ENCODE measurements at places on chromosomes 12 and 14. TPM values are rescaled to one million over a fixed set of nuclear protein-coding genes. Genes with fewer than 3 reads are reported as not detected.

The NOC4L gene
- 36.9 TPM for total RNA-seq

The TRPV4 gene
- 4.9 TPM for total RNA-seq

The SLCO1C1 gene
- total RNA-seq: not detected

The CLEC9A gene
- total RNA-seq: not detected

The RBM19 gene
- 33.1 TPM for total RNA-seq

The KRT72 gene
- total RNA-seq: not detected

- no peak for DNase-seq
Measured at GRCh38 chr12:32104572-32105355, 1.9 kb upstream of the BICD1 start.

GRCh38 chr12:122584177-122584863 lies 57.3 kb downstream of the KNTC1 start:
- DNase-seq: no peak

DNA sequence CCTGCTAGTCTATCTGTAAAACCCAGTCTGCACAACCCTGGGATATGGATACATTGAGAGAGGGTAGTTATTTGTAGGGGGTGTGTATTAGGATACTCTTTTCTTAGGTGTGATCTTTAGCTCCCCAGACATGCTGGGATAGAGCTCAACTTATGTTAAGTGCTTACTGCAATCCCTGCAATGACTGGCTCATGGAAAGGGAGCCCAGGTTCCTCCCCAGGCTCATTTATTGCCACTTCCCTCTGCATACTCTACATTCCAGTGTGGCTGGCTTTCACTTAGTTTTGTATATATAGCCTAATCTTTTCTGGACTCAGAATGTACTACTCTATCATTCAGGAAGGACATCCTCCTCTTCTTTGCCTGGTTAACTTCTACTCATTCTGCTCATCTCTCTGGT lies 172.0 kb downstream of the SYT10 start:
- DNase-seq: no peak

DNA sequence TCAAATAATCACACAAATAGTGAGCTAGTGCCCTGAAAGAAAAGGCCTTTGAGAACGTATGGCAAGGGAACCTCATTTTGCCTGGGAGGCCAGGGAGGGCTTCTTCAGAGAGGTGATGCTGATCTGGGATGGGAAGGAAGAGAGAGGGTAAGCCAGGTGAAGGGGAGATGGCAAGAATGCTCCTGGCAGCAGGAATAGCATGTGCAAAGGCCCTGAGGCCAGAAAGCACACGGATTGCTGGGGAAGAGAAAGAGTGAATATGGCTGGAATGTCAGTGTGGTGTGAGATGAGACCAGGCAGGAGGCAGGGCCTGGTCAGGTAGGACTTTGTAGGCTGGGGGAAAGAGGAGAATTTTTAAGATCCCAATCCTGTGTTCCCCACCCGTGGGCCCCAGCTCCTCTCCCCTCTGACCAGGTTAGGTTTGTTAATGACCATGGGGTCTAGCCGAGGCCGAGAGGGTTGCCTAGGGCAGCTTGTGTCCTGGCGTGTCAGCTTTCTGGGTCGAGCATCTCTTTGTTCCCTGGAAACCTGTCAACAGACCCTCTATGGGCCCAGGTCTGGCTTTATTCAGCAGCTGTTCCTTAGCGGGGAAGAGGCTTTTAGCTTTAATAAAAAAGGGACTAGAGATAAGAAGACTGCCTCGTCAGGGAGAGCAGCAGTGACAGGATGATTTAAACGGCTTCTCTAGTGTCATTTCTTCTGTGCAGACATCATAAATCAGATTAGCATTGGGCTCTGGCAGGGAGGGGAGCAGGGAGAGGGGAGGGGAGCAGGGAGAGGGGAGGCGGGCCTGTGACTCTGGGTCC lies 123.4 kb downstream of the ADCK1 start:
- DNase-seq: no peak

GRCh38 chr14:54672688-54673087 lies 105.8 kb downstream of the SAMD4A start:
- no peak for DNase-seq

DNA sequence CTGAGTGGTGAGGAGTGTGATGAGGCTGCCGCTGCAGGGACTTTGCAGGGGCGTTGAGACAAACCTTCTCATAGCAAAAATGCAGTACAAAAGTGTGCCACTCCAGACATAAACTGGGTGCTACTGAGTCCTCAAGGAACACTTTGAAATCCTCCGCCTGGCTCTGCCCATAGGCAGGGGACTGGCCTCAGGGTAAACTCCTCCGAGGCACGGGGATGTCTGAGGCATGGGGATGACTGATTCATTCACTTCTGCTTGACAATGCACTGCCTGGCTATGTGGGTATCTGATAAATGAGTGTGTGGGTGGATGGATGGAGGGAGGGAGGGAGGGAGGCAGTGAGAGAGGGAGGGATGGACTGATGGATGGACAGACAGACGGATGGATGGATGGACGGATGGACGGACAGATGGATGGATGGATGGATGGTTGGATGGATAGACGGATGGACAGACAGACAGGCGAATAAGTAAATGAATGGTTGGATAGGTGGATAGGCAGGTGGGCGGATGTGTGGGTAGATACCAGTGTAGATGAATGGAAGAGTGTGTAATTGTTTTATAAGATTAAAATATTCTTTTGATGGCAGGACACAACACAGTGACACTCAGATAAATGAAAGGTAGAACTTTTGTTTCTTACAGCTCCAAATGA lies 2.1 kb upstream of the BDKRB2 start:
- DNase-seq: no peak

- DNase-seq: no peak
Measured at GRCh38 chr14:59352961-59353360, 112.2 kb downstream of the GPR135 start.

DNA sequence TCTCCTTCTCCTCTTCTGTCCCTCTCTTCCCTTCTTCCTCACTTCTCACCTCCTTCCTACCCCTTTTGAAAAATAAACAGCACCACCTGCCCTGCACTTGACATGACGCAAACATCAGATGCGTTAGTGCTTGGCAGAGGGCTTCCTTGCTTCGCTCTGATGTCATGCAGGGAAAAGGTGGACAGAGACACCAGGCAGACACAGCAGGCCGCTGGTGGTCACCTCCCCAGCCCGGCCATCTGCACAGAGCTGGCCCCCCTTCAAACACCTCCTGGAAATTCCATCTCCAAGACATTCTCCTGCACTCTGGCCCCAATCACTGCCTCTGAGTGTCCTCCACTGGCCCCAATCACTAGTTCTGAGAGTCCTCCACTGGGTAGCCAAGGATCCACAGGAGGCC lies 353.6 kb downstream of the MED13L start:
- no peak for DNase-seq

DNA sequence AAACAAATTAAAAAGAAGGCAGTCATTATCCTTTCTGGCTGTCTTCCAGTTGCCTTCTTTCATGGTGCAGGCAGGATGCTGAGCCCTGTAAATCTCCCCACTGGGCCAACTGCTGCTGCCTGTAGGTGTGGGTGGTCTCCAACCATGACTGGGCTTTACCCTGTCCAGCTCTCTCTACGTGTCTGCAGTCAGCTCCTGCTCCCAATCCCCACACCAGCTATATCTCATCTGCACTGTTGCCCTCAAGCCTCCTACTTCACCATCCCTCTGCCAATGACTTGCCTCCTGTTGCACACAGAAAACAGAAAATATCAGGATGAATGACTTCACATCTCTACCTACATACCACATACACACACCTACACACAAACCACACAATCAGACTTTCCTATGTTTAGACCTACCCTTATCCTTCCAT lies 39.7 kb upstream of the PSMA6 start:
- DNase-seq: no peak

DNA sequence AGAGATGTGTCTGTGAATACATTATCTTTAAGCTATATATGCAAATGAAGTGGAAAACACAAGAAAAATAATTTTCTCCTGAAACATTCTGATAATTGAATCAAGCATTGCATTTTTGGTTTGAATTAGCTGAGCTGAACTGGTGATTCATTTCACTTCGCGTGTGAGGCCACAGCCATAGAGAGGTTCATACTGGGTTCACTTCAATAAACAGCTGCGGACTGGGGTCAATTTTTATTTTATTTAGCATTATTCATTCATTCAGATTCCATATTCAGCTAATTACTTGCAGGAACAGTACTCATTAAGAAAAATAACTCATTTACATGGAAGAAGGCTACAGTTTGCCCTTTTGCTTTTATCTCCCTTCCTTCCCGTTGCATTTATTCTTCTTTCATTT lies 195.2 kb upstream of the LRIG3 start:
- DNase-seq: no peak

DNA sequence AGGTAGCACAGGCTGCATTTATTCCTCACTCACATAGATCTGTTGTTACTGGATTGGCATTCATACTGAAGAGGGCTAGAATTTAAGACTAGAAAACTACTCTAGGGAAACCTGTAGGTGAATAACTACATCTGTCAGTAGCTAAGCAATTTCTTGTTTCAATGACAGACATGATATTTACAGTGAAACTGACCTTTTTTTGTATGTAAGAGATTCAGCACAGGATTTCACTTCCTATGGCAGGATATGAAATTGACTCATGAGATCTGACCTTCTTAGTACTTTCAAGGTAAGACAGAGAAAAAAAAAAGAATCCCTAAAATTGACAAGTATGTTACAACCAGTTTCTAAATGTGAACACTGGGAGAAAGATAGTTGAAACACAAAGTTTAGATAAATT lies 189.8 kb upstream of the SLC16A7 start:
- no peak for DNase-seq

DNA sequence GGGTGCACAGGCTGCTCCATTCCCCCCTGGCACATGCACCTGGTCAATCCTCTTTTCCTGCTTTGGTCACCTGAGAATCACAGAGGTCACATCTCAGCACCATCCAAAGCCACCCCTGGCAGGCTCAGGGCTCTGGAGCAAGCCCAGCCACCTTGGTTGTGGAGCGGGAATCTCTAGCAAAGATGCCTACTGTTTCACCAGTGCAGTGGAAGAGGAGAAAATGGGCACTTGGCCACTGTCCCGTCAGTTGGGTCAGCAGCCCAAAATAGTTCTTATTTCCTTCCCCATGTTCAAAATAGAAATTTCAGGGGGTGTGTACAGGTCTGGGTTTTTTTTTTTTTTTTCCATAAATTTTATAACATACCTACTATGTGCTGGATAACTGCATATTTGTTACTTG lies 18.3 kb downstream of the RTL1 start:
- no peak for DNase-seq

DNA sequence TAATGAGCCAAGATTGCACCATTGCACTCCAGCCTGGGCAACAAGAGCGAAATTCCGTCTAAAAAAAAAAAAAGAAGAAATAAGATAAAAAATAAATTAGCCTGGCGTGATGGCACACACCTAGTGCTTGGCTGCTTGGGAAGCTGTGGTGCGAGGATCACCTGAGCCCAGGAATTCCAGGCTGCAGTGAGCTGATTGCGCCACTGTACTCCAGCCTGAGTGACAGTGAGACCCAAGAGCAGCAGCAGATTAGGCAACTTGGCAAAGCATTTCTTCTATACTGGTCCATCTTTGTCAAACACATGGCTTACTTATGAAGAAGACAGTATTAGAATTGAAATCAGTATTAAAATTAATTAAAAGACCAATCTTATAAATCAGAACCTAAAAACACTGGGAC lies 6.3 kb downstream of the GON7 start:
- no peak for DNase-seq

GRCh38 chr12:31508436-31509150 lies 82.3 kb downstream of the DENND5B start:
- no peak for DNase-seq

GRCh38 chr14:29355331-29355730 lies 572.3 kb downstream of the PRKD1 start:
- no peak for DNase-seq

DNA sequence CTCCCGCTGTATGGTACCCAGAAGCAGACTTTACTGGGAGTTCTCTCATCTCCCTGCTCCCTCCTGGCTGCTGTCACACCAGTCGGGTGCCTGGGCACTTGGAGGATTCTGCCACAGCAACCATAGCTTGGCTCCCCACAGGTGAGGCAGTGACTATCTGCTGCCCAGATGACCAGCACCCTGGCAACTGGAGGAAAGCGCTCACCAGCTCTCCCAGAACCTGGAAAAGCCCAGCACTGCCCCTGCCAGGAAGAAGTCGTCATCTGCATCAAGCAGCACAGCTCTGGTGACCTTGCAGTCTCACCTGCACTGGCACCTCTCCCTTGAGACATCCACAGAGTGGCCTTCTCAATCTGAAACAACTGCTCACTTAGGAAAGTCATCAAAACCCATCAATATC lies 31.9 kb upstream of the TC2N start:
- no peak for DNase-seq

GRCh38 chr12:120234643-120235368 lies 30.7 kb downstream of the PXN start:
- DNase-seq: peak; percentile 81

DNA sequence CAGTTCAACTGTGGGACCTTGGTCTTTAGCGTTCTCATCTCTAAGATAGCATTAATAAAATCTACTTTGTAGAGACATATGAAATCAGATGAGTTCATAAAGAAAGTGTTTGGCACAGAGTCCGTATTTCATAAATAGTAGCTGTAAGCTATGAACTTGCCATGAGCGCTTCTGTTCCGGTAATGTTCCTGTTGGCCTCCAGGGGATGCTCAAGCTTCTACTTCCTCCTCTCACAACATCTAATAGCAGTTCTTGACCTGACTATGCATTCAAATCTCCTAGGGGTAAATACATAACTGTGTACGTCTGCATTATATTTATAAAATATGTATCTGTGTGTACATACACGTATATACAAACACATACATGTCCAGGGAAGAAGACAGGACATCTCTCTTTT lies 288.2 kb upstream of the TMPO start:
- DNase-seq: no peak

- no peak for DNase-seq
Measured at GRCh38 chr14:97100306-97100705, 303.1 kb downstream of the VRK1 start.

- DNase-seq: no peak
Measured at GRCh38 chr12:49944718-49945117, 5.8 kb upstream of the AQP2 start.

GRCh38 chr14:100762089-100762515 lies 35.4 kb downstream of the DLK1 start:
- DNase-seq: no peak

- DNase-seq: no peak
Measured at GRCh38 chr12:122977153-122977552, 2.1 kb downstream of the OGFOD2 start.

GRCh38 chr12:118359541-118359915 lies 13.2 kb downstream of the TAOK3 start:
- DNase-seq: no peak

DNA sequence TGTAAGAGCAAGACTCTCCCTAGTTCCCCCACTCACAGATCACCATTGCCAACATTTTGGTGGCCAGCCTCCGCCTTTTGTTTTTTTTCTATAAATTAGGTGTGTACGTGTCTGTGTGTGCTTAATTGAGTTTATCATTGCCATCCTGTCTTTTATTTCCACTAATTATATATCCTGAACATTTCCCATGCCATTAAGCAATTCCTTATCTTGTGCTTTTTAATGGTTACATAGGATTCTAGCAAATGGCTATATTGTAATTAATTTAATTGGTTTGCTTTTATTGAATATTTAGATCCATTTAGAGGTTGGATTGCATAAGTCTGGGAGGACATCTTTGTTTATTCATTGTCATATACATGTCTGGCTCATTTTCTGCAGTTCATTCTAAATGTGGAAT lies 107.3 kb upstream of the RTL1 start:
- DNase-seq: no peak

Measured in H9 (cell line).